ENCODE measurements at places on chromosomes 12 and 14.

DNA sequence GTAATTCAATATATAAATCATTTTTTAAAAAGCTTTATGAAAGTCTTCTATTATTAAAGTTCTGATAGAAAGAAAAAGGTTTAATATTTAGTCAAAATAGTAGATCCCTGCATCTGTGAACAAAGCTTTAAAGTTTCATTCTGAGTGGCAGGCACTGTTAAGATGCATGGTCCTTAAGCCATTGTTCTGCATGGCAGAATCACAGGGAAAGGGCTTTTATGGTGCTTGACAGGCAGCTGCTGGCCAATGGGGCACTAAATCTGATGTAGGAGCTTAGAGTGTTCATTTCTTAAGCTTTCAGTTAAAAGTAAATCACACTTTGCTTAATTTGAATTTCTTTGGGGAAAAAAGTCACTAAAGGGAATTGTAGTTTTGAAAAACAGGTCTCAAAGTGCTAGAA is 148.2 kb downstream of the PLEKHA5 start:
- DNase-seq = no peak

GRCh38 chr12:128382946-128383345 is 116.0 kb downstream of the TMEM132C start:
- no peak for DNase-seq

GRCh38 chr12:110307372-110307771 is 26.3 kb downstream of the ATP2A2 start:
- DNase-seq = no peak

DNA sequence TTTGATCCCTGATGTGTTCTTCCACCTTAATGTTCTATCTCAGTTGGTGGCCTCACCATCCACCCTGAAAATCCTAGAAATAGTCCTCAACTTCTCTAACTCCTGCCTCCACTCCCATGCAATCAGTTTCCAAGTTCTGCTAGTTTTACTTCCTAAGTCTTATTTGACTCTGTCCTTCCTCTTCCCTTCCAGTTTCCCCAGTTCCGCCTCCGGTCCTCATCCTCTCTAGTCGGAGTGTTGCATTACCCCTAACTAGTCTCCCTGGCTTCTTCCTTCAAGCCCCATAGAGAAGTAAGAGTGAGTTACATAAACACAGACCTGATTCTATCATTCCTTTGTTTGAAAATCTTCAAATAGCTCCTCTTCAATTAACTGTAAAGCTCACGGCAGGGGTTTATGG is 236.5 kb downstream of the GXYLT1 start:
- no peak for DNase-seq

DNA sequence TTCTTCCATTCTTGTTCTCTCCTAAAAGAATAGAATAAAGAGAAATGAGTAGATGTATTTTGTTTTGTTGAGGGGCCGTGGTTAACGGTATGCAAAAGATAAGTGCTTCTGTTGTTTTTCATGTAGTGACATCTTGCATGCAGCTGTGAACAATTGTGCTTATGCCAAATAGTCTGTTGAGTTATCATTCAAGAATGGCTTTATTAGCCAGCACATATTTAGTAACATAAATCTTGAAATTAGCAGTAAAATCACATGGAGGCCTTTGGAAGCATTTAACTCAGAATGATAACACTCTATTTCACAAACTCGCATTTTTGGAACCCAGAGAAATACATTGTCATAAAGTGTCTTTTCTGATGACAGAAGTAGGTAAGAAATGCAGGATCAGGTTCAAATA is 1772.0 kb upstream of the FLRT2 start:
- DNase-seq = no peak

DNA sequence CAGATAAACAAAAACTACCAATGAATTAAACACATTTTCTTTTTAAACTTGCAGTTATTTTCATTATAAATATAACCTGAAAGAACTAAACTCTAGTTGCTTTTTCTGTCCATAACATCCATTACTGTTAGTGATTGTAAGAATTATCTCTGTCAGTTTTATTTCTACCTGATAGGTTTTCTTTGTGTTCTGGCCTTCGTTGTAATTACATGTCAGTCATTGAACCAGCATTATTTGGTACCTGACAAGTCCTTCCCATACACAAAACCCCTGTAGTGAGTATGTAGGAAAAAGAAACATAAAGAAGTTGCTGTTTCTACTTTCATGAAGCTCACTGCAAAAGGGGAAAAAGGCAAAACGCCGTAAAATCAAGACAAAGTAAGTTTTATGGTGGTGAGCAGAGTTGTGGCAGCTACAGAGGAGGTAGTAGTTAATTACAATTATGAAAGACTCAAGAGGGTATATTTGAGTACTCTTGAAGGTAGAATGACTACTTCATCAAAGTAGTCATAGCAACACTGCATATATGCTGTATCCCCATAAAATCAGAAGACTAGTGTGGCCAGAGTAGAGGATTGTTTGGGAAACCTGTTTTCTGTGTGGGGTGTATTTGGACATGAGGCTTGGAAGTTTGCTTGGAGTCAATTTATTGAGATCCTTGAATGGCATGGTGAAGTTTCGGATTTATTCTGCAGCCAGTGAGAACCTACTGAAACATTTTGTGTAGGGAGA is 102.8 kb downstream of the SLC5A8 start:
- no peak for DNase-seq

DNA sequence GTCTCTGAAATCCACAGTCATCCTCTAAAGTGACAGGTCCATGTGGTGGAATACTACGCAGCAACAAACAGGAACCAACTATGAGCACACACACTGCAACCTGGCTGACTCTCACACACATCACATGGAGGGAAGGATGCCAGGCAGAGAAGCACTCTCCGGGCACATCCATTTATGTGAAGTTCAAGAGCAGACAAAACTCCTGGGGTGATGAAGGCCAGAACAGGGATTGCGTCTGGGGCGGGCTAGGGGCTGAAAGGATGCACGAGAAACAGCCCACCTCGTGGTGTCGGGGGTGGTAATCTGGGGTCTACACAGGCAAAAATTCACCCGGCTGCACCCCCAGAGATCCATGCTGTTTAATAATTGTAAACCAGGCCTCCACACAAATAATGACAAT is 100.2 kb downstream of the DICER1 start:
- no peak for DNase-seq

DNA sequence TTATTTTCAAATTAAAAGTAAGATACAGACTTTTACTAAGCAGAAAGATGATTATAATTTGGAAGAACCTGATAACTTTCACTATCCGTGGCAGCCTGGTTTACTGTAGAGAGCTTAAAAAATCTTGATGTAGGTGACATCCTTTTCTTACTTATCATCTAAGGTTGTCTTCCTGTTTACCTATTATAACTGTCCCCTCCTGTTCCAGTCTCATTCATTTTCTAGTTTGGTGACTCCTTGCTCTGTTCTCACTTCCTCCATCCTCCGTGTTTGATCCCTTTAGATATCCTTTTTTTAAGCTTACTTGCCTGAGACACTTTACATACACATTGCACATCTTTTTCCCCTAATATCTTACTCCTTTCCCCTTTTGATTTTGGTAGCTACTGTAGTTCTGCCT is 27.5 kb downstream of the CCDC91 start:
- no peak for DNase-seq

GRCh38 chr14:63454436-63454835 is 88.7 kb downstream of the PPP2R5E start:
- no peak for DNase-seq

- DNase-seq = no peak
These were observed 2.6 kb upstream of the IFNG-AS1 start for GRCh38 chr12:67986632-67987031.

Measured in left lobe of liver (tissue), 2 donors.